ENCODE measurements at places on chromosomes 12 and 14.
A peak's percentile ranks its signal among the peaks of the same experiment; 100 is the strongest.

- DNase-seq: peak; percentile 14
Observed at GRCh38 chr14:88380405-88380804, 5.1 kb upstream of the SPATA7 start.

DNA sequence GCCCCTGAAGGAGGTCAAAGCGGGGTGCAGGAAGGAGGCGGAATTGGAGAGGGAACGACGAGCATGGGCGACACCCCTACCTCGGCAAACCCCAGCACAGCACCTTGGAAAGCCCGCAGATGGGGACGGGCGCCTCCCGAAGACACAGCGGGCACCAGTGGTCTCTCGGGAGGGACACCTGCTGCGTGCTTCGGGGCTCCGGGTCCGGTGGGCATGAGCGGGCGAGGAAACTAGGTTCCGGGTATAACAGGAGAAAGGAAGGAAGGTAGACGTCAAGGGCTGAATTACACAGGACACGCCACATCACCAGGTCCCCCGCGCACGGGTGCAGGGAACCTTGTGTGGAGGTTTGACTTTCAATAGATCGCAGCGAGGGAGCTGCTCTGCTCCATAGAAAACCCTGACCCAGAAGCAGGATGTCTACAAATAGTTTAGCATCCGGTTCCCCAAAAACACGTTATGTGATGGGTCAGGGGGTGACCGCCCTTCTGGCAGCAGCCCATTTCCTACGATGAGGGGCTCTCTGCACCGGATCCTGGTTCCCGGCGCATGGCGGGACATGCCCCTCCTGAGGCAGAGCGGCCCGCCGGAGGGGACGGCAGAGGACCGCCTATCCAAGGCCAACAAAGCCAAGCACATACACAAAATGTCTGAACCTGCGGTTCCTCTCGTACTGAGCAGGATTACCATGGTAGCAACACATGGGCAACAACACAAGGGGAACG, 196.9 kb downstream of the ALG10 start:
- DNase-seq: no peak

GRCh38 chr14:75822522-75823141, 159.2 kb downstream of the TGFB3 start:
- no peak for DNase-seq

DNA sequence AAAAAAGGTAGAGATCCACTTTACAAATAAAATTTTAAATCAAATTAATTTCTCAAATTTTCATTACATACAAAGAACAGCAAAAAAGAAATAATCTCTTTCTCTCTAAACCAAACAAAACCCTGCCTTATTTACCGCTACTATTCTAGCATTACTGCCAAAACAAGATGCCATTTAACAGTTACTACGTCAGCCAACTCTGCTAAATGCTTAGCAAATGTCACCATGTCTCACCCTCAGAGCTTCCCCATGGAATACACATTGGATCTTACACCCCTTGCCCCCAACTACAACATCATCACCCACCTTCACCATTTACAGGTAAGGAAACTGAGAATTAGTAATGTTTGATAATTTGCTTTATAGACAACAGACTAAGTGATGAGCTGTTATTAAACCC, 23.0 kb upstream of the NR2C1 start:
- peak; percentile 5 for DNase-seq

DNA sequence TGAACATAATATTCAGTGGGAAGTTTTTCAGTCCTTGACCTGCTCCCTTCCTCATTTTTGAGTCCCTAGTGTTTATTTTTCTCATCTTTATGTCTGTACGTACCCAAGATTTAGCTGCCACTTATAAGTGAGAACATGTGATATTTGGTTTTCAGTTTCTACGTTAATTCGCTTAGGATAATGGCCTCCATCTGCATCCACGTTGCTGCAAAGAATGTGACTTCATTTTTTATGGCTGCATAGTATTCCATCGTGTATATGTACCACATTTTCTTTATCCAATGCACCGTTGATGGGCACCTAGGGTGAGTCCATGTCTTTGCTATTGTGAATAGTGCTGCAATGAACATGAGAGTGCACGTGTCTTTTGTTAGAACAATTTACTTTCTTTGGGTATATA, 30.3 kb downstream of the MIA2 start:
- no peak for DNase-seq
